ENCODE measurements at places on chromosomes 2 and 18.

DNA sequence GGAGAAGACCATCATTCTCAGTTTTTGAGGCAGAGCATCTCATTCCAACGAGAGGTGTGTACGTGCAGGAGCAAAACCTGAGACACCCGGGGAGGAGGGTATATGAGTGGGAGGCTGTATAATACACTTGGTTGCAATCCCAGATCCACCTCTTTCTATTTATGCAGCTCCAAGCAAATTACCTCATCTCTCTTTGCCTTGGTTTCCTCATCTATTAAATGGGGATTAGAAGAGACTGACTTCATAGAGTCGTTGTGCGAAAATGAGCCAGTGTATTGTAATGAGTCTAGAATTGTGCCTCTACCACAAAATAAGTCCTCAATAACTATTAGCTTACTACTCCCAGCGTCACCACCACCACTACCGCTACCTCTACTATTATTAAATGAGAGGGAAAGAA is 40.1 kb downstream of the TGOLN2 start:
- DNase-seq = no peak

GRCh38 chr2:236858661-236859060 is 227.0 kb upstream of the COPS8 start:
- no peak for DNase-seq

GRCh38 chr18:23994361-23994902 is 20.1 kb upstream of the TTC39C start:
- no peak for DNase-seq

DNA sequence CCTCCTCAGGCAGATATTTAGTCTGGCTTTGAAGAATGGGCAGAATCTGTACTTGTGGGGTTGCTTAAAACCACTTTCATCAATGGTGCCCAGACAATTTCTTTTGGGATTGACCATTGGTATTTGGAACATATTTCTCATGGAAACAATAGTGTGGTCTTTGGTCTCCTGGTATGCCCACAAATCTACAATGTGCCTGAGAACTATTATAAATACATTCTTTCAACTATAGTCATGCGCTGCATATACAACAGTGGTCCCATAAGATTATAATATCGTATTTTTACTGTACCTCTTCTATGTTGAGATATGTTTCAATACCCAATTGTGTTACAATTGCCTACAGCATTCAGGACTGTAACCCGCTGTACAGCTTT is 34.8 kb upstream of the PPP4R1 start:
- DNase-seq = no peak

GRCh38 chr2:15547115-15547876 is 13.8 kb downstream of the NBAS start:
- no peak for DNase-seq

DNA sequence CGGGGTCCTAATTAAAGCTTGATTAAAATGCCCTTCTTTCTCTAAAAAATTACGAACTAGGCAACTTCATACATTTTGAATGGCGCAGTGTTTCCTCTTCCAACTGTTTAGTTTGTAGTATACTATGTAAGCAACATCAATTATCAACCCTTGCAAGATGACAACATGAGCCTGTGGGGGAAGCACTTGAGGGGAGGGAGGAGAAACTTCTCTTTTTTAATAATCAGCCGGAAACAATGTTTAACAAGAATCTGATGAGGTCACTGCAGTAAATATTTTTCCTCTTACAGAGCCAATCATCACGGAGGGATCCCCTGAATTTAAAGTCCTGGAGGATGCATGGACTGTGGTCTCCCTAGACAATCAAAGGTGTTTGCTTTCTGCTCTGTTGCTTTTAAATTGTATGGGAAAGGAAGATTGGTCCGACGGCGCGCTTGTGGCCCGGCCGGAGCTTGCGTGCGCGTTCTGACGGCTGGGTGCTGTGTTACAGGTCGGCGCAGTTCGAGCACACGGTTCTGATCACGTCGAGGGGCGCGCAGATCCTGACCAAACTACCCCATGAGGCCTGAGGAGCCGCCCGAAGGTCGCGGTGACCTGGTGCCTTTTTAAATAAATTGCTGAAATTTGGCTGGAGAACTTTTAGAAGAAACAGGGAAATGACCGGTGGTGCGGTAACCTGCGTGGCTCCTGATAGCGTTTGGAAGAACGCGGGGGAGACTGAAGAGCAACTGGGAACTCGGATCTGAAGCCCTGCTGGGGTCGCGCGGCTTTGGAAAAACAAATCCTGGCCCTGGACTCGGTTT is 5.3 kb upstream of the DLX1 start:
- DNase-seq = no peak

- DNase-seq = no peak
Measured at GRCh38 chr2:221212105-221212504, 360.0 kb downstream of the EPHA4 start.

DNA sequence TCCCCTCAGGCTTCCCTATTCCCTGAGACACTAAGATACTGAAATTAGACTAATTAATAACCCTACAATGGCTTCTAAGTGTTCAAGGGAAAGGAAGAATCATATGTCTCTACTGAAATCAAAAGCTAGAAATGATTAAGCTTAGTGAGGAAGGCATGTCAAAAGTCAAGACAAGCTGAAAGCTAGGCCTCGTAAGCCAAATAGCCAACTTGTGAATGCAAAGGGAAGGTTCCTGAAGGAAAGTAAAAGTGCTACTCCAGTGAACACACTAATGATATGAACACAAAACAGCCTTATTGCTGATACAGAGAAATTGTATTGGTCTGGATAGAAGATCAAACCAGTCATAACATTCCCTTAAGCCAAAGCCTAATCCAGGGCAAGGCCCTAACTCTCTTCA is 10.0 kb downstream of the ZC3H8 start:
- DNase-seq = peak; percentile 44

- DNase-seq = no peak
Measured at GRCh38 chr18:3466045-3466444, 16.1 kb downstream of the TGIF1 start.

GRCh38 chr2:97932975-97933662 is 62.6 kb downstream of the TMEM131 start:
- DNase-seq = no peak

GRCh38 chr2:100200985-100201384 is 58.6 kb upstream of the AFF3 start:
- no peak for DNase-seq

GRCh38 chr2:193240752-193241151 is 1046.0 kb upstream of the TMEFF2 start:
- peak; percentile 3 for DNase-seq

- DNase-seq = no peak
Measured at GRCh38 chr2:40321822-40322221, 130.1 kb downstream of the SLC8A1 start.

- no peak for DNase-seq
Measured at GRCh38 chr18:34929336-34929780, 111.9 kb upstream of the MAPRE2 start.

DNA sequence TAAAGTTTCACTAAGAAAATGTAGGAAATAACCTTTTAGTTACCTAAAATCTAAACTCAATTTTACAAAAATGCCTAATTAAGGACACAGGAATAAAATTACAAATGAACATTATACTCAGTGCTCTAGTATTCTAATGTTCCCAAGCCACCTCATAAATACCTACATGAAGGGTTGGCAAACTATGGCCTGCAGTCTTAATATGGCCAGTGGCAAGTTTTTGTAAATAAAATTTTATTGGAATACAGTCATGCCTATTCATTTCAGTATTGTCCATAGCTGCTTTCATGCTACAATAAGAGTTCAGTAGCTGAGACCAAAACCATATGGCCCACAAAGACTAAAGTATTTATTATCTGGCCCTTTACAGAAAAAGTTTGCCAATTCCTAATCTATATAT is 53.8 kb downstream of the SS18 start:
- DNase-seq = no peak

- DNase-seq = no peak
Measured at GRCh38 chr2:219615036-219615435, 12.4 kb upstream of the SLC4A3 start.

GRCh38 chr2:96252526-96252925 is 13.3 kb downstream of the TMEM127 start:
- DNase-seq = no peak

- no peak for DNase-seq
Measured at GRCh38 chr2:120447127-120447785, 101.3 kb downstream of the INHBB start.

GRCh38 chr2:233810385-233810784 is 32.3 kb downstream of the MROH2A start:
- DNase-seq = no peak

DNA sequence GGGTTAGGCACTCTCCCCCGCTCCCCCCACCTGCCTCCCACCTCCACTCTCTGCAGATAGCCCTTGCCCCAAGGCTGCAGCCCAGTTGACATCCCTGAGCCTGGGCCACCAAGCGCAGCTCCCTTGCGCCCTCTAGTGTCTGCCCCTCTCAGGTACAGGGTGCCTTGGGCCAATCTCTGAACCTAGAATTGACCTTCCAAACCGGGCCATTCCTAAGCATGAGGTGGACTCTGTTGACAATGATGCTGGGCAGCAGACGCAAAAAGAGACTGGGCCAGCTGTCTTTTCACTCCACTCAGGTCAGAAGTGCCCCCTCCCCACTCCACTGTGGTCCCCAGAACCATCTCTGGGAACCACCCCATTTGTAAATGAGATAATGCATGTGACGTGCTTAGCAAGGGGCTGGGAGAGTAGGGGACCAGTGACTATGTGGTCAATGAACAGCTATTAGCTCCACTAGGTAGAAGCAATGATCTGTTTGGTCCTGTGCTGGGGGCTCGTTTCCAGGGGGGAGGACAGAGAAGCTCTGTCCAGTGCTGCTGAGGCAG is 43.3 kb upstream of the PLB1 start:
- peak; percentile 81 for DNase-seq

- no peak for DNase-seq
Measured at GRCh38 chr2:230690439-230690838, 22.2 kb upstream of the CAB39 start.

DNA sequence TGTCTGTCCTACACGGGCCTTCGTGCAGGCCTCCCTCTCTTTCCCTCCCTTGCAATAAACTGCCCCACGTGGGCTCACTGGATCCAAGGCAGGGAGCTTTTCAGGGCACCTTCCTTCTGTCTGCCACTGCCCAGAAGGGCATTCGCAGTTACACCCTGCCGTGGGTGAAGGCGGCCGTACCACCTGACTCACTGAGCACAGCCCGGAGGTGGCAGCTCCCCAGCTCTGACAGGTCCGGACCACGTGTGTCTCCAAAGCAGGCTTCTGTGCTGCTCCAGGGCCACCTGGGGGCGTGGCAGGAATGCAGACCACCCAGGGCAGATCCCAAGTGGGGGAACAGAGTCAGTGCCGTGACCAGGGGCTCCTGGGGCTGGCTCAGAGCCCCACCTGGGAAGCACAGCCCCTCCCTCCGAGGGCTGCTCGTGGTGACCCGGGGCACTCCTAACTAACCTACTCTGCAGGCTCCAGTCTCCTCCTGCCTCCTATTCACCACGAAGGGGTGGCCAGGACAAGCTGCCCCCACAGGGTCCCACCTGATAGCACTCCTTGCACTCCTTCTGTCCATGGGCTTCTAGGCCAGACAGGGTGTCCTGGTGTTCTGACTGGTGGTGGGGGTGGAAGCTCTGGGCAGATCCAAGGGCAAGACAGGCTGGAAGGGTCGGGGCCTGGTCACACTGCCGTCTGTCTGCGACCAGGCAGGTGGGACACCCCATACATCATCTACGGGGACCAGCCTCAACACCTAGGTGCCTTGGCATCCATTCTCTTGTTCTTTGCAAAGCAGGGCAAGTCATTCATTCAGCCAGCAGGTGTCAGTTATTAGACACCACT is 9.7 kb downstream of the SNED1 start:
- no peak for DNase-seq

- DNase-seq = no peak
Measured at GRCh38 chr18:79239631-79240030, 156.1 kb upstream of the NFATC1 start.

DNA sequence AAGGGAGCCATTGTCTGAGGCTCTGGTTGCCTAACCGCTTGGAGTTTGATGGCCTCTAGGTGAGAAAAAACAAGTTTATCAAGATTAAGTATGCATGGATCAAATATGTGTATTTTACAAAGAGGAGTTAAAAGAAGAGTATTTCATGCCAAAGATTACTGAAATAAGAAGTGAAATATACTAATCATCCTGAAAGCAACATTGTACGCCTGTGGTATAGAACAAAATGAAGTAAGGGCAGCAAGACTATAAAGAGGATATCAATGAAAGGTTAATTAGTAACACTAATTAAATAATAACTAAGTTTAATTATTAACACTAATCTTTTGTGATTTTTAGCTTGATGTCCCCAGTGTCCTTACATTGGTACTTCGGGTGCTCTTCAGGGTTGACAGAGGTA is 276.7 kb downstream of the CALCRL start:
- DNase-seq = no peak

DNA sequence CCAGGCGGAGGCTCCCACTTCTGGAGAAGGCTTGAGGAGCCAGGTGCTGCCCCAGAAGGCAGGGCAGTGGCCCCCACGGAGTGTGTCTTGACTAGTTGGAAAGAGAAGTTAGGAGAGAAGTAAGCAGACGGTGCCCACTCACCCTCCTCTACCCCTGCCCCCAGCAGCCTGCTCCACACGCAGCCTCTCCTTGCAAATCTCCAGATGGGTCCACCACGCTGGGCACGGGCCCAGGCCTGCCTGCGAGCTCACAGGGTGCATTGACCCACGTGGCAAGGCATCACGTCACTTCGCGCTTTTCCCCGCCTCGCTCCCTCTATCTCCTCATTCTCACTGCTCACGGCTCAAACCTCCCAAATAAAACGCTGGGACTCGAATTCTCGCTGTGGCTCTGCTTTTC is 71.8 kb upstream of the RAB12 start:
- no peak for DNase-seq
